Activated CD8-positive, alpha-beta T cell treated with anti-CD3 and anti-CD28 coated beads, Interleukin-2, amount 10 ng/mL, durations not matched to agents 7 days and 5 days (primary cell): ENCODE measurements at places on chromosomes 16 and 17. TPM values are rescaled to one million over a fixed set of nuclear protein-coding genes. Genes with fewer than 3 reads are reported as not detected.

DNA sequence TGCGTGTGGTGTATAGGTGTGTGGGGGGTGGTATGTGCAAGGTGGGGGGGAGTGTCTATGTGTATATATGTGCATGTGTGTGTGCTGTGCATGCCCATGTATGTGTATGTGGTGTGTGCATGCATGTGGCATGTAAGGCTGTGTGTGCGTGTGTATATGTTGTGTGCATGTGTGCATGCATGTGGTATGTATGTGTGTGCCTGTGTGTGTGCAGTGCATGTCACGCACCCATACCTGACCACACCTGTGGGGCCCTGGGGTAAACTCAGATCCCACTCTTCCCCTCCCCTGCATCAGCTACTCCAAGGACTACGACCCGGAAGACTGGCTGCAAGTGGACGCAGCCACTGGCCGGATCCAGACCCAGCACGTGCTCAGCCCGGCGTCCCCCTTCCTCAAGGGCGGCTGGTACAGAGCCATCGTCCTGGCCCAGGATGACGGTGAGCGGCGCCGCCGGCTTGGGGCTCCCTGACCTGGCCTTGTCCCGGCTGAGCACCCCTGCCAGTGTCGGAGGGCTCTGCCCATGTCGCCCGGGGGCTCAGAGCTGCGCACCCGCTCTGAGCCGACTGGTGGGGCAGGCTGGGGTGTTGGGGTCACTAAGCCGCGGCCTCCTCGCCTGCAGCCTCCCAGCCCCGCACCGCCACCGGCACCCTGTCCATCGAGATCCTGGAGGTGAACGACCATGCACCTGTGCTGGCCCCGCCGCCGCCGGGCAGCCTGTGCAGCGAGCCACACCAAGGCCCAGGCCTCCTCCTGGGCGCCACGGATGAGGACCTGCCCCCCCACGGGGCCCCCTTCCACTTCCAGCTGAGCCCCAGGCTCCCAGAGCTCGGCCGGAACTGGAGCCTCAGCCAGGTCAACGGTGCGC, 9.1 kb downstream of the SLC22A31 start:
- DNase-seq: no peak

DNA sequence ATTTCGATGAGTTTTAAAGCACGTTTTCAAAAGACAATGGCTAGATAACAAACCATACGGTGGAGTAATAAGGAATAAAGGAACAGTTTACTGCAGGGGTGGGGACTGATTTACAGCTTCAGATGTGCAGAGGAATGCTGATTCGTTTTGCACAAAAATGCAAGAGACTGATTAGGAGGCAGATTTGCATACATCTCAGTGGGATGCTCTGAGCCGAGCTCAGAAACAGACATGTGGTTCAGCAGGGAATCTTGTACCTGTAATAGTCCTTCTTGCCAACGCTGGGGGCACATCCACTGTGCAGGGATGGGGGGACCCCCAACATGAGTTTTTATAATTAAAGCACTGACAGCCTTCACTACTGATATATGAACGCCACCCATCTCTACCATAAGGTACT, 308.0 kb downstream of the GRIN2A start:
- no peak for DNase-seq

- no peak for DNase-seq
Measured at GRCh38 chr17:50219342-50219741, 17.9 kb upstream of the COL1A1 start.

The CCDC92B gene
- total RNA-seq: not detected

The CDT1 gene
- 132 TPM for total RNA-seq
